Kidney epithelial cell (primary cell): ENCODE measurements at places on chromosomes 2 and 18. TPM values are rescaled to one million over a fixed set of nuclear protein-coding genes. Genes with fewer than 3 reads are reported as not detected.

NAT8 gene
- not detected in 2 replicates for total RNA-seq

LIMS3 gene
- 0.62 and 4.1 TPM in 2 replicates for total RNA-seq

TRAPPC8 gene
- total RNA-seq: 28.7 and 29.4 TPM in 2 replicates

NEB gene
- total RNA-seq: 0.38 and 0.68 TPM in 2 replicates

GALR1 gene
- not detected in 2 replicates for total RNA-seq

FEV gene
- total RNA-seq: not detected in 2 replicates

DNA sequence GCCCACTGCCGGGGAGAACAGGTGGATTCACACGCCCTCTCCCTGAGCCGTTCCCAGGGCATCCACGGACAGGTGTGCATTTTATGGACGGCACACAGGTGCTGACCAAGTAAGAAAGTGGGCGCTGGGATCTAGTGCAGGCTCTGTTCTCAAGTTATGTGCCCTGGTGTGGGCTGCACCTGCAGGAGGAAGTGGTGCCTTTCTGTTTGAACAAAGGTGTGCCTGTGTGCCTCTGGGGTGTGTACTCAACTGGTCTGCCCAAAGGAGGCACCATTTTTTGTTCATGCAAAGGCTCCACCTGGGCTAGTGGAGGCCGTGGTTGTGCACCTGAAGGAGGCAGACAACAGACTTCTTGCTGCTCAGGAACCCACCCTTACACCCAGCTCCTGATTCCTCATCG is 88.2 kb upstream of the HK2 start:
- no peak for DNase-seq

GRCh38 chr2:100252811-100253698 is 69.2 kb downstream of the LONRF2 start:
- DNase-seq: peak; percentile 14

GRCh38 chr2:130808482-130809268 is 28.0 kb upstream of the ARHGEF4 start:
- DNase-seq: no peak

GRCh38 chr2:1891971-1892486 is 147.7 kb upstream of the PXDN start:
- DNase-seq: no peak

- DNase-seq: no peak
These were observed 253.2 kb upstream of the COL3A1 start for GRCh38 chr2:188720811-188721605.

- peak; percentile 31 for DNase-seq
These were observed 446.9 kb upstream of the NRP2 start for GRCh38 chr2:205235434-205235833.

DNA sequence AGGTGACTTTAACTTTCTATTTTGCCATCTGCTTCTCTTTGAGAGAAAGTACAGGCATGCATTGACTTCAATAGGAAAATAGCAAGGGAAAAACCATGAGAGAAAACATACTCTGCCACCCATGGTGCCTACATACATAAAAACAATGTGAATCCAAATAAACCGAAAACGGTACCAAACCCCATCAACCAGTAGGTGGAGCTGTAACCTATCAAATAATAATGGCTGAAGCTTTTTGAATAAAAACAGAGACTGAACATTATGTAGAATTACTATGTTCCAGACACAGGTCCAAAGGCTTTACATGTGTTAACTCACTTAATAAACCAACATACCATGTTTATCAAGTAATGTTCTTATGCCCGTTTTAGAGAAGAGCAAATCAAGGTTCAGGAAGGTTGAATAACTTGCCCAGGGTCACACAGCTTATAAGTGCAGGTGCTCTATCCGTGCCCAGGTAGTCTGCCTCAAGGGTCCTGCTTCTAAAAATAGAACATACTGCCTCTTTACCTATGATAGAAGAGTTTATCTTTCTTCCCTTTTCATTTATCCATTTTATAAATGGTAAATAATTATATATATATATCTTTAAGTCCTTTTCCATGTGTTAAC is 293.9 kb upstream of the SYT4 start:
- DNase-seq: no peak
